ENCODE measurements at places on chromosomes 3 and 15.
A peak's percentile ranks its signal among the peaks of the same experiment; 100 is the strongest.

- DNase-seq, result no peak
Observed at GRCh38 chr15:43518197-43518761, 871 bp downstream of the MAP1A start.

DNA sequence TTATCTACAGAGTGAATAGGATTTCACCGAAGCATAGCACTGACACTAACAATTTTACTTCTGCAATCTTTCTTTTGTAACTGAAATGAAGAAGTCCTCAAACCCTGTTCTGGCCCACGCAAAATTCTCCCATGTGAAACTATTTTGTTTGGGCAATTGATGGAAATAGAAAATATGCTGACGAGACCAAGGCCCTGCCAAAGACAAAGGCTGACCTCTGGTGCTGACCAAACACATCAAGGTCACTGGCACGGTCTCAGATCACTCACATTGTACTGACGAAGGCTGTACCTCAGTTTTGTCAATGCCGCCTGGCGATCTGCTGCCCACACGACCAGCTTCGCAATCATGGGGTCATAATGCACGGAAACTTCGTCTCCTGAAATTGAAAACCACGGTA is 58.4 kb upstream of the DCUN1D1 start:
- DNase-seq, result no peak

- DNase-seq, result peak; percentile 48
Observed at GRCh38 chr3:42894698-42895579, 11.0 kb upstream of the ZNF662 start.

DNA sequence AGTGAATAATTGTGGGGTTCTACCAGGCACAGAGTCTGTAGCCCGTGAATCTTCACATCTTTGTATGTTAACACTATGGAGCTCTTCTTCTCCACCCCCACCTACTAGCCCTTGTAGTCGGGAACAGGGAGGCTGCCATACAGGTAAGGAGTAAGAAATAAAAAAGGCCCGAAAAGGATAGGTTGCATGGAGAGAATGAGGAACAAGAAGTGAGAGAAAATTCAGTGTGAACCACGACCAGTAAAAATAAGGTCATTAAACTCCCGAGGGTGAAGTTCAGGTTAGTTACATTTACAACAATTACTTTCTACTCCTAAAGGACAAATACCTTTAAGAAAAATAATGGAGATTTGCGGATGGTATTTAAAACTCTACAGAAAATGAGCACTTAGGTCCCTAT is 53.3 kb downstream of the OSBPL10 start:
- DNase-seq, result no peak

GRCh38 chr15:99565049-99565298 is 810 bp upstream of the MEF2A start:
- no peak for DNase-seq

DNA sequence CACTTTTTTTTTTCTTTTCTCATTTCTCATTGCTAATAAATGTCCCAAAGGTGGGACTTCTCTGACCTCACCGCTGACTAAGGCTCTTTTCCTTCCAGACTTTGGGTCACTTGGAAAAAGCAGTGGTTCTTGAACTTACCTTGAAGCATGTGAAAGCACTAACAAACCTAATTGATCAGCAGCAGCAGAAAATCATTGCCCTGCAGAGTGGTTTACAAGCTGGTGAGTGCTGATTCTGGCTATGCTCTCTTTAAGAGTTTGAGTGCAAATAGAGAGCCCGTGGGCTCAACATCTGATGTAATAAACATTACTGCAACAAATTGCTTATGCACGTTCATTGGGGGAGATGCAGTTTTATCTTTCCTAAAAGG is 2.0 kb downstream of the BHLHE40 start:
- no peak for DNase-seq

- DNase-seq, result peak; percentile 32
Observed at GRCh38 chr3:123258811-123259420, 57.2 kb downstream of the SEC22A start.

DNA sequence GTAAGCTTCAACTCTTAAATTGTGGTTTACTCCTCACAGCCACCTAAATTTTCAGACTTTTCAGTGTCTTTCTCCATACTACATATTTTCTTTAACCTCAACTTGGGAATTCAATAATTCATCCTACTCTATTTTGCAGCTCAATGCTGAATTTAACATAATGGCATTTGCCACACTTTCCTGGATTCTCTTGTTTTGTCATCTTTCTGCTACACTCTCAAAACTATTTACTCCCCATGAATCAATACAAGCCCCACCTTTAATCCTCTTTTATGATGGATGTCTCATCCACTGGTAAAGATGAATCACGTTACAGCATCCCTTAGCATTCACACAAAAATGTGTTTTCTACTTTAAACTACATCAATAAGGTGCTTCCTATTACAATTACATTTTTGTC is 19.6 kb upstream of the CHMP2B start:
- peak; percentile 77 for DNase-seq

All from LoVo (cell line).